ENCODE measurements at places on chromosomes 4 and X.

DNA sequence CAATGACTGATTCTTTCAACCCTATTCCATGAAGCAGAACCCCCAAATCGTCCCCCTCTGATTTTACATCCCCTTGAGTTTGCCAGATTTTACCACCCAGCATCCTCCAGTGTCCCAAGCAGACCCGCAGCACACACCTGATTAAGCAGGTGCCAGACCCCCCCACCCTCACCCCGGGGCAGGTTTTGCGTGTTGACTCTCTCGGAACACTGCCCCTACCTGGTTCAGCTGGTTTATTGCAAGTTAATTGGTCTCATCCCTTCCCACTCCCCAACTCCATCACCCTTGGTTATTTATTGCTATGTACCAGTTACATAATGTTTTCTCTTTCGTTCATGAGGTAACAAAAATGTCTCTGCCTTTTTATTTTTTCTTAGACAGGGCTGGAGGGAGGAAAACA lies 258.4 kb downstream of the BCOR start:
- DNase-seq: no peak

DNA sequence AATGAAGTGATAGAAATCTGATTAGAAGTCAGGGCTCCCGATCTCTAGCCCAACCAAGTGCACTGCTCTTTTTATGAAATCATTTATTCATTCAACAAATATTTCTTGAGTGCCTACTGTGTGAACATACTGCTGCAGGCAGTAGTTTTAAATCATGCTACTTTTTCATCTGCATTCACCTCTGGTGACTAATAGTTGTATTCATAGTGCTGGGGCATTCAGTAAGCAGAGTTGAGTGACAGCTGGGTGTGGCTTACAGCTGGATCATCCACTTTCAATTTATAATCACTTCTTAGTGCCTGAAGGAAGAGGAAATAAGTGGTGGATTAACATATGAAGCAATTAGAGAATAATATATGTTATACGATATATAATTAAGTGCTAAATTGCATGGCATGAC lies 94.1 kb upstream of the HPRT1 start:
- no peak for DNase-seq

- no peak for DNase-seq
Observed at GRCh38 chrX:55523356-55523755, 33.7 kb upstream of the USP51 start.

- no peak for DNase-seq
Observed at GRCh38 chr4:16113741-16114140, 29.9 kb upstream of the PROM1 start.

DNA sequence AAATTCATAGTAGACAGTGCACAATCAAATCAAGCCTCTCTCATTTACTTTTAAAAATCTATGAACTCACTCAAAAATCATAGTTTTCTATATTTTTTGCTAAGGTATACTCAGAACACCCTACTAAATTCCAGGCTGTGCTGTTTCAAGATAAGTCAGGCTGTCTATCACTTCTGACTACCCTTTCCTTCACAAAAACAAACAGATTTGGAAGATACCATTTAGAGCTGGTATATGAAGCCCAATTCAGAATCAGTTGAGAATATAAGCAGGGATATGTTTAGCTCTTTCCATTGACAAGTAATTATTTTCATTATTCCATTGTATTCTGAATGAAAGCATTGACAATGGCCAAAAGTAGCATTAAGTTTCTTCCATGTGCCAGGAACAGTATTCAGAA lies 53.1 kb downstream of the CXCL1 start:
- DNase-seq: no peak

GRCh38 chr4:119242417-119242816 lies 29.9 kb downstream of the USP53 start:
- DNase-seq: no peak

GRCh38 chrX:150408007-150408406 lies 44.9 kb downstream of the MAMLD1 start:
- no peak for DNase-seq

DNA sequence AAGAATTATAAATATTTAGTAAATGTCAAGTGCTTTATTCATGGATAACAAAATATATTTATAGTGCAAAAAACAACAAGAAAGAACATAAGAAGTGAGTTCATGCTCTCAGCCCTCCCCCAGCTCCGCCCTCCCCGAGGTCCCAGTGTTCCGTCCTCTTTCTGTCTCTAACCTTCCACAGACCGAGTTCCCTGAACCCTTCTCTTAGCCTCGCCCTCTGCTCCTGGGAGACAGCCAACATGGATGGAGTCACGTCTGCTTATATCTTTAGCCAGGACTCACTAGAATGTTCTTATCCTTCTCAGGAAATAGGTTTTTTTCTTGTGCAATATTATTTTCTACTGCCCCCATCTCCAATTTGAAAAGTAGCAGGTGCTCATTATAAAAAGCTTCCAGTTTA lies 40.1 kb upstream of the HELT start:
- no peak for DNase-seq

- DNase-seq: no peak
Observed at GRCh38 chr4:151468715-151469696, 60.0 kb downstream of the FHIP1A start.

DNA sequence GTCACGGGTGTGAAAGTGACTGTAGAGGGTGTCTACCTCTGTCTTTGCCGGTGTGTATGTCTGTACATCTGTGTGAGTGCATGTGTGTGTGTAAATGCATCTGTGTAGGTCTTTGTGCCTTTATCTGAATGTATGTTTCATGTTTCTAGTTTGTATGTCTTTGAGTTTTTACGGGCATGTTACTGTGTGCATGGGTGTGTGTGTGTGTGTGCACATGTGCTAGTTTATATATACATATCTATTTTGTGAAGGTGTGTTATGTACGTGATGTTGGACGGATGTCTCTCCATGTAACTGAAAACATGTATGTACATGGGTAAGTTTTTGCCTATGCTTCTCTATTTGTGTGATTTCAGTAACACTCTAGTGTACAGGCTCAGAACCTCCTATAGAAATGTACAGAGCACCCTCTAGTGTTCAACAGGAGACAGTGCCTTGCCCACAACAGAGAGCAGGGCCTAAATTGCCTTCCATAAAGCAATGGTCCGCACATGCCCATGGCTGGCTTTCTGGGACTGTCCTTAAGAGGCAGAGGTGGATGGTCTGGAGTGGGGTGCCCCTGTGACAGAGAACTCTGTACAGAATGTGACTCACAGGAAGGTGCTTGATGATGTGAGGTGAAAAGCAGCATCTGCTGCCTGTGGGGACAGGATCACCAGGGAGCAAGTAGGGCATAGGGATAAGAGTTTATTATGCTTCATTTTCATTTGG lies 343.5 kb downstream of the RAPGEF2 start:
- no peak for DNase-seq

GRCh38 chr4:26931966-26932365 lies 71.3 kb downstream of the STIM2 start:
- no peak for DNase-seq

GRCh38 chr4:154872198-154872597 lies 91.1 kb downstream of the RBM46 start:
- DNase-seq: no peak

DNA sequence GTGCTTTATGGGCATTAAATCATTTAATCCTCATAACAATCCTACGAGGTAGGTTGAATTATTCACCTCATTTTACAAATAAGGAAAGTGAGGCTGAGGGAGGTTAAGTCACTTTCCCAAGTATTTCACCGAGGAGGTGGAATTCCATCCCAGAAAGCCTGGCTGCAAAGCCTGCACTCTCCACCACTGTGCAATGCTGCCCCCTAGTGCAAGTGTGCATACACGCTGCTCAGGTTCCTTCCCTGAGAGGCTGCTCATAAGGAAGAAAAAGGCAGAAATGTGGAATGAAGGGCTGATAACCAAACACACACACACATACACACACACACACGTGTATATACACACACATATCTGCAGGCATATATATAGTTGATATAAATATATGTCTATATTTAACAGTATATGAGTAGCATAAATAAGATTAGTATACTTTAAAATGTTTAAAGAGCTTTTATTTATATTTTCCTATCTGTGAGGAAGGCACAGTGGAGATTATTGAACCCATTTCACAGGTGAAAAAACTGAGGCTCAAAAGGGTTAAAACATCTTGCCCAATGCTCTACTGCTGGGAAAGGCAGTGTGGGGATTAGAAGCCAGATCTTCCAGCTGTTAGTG lies 714.5 kb upstream of the TENM3 start:
- no peak for DNase-seq

- DNase-seq: no peak
Observed at GRCh38 chr4:105637408-105638176, 70.9 kb downstream of the INTS12 start.

All from effector memory CD4-positive, alpha-beta T cell (primary cell).